ENCODE measurements at places on chromosomes 1 and 21. TPM values are rescaled to one million over a fixed set of nuclear protein-coding genes. Genes with fewer than 3 reads are reported as not detected.

- no peak for DNase-seq
These were observed 105.6 kb upstream of the USH2A start for GRCh38 chr1:216528816-216529215.

DNA sequence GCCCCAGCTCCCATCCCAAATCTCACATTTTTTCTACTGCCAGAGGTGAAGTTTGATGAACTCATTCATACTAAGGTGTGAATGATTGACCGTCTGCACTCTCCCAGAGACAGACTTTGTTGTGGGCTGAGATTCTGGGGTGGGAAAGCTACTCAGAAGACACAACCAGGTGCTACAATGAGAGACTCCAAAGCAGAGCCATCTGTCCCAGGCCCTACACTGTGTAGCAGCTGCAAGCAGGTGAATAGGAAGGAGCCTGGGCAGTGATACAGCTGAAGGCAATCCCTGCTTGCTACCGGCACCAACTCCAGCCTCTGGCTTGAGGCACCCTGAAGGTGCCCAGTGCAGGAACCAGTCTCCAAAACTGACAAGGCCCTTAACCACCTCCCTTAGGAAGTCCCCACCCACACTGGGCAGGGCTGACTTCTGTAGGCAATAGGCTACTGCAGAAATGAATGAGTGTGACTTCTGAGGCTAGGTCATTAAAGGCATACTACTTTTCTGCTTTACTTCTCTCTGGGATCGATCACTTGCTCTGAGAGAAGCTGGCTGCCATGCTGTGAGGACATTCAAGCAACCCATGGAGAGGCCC, 79.7 kb upstream of the RUNX3 start:
- no peak for DNase-seq

DNA sequence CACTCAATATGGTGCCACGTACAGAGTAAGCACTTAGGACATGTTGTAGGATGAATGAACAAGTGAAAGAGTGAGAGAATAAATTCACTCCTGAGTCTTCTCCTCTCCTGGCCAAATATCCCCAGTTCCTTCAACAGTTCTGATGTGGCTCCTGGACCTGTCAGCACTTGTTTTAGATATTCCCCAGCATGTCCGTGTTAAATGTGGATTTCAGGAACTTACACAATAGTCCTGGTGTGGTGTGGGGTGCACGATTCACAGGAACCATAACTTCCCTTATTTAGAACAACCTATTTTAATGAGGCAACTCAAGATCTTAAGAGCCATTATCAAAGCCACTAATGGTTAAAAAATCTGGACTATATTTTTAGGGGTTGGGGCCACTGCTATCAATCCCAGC, 39.0 kb upstream of the MYSM1 start:
- no peak for DNase-seq

GRCh38 chr1:38015978-38016725, 3.6 kb downstream of the UTP11 start:
- no peak for DNase-seq

PDE9A gene
- polyA plus RNA-seq: 41.7 TPM

Measured in right renal pelvis (tissue), 4 donors.